CD4-positive, alpha-beta T cell treated with Interleukin-15 for 1 hour (primary cell): ENCODE measurements at places on chromosomes 1 and 21.

DNA sequence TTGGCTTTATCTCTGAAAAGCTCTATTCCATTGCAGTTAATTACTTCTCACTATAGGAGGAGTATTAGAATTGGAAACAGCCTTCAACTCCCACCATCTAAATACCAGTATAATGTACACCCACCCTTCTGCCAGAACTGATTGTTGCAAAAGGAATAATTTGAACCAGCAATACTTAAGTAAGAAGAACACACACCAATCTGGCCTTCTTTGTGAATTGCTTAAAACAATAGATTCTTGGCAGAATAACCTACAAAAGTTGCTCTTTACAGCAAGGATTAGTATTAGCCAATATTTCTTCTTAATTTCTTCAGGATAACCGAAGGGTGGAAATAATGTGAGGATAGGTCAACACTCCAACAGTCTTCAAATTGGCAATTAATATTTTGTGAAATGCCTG lies 54.9 kb upstream of the ADAMTS5 start:
- DNase-seq, result no peak

GRCh38 chr1:162168261-162168660 lies 98.8 kb downstream of the NOS1AP start:
- no peak for DNase-seq

DNA sequence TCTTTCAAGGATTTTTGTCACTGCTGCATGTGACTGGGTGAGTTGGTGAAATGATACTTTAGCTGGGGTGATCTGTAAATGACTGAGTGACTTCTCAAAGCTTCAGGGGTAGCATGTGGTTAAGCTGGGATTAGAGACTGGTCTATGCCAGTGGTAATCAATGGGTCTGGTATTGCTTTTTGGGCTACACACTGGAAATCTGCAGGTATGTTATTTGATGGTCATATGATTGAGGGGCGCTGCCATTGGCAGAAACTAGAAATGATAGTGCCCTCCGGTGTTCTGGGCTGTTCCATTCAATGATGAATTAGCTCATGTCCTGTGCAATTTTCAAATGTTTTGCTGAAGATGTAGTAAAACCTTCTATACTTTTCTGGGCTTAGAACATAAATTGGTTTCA lies 39.7 kb upstream of the DNAJC6 start:
- DNase-seq, result no peak

- no peak for DNase-seq
Observed at GRCh38 chr1:89760496-89760895, 60.3 kb upstream of the LRRC8D start.

DNA sequence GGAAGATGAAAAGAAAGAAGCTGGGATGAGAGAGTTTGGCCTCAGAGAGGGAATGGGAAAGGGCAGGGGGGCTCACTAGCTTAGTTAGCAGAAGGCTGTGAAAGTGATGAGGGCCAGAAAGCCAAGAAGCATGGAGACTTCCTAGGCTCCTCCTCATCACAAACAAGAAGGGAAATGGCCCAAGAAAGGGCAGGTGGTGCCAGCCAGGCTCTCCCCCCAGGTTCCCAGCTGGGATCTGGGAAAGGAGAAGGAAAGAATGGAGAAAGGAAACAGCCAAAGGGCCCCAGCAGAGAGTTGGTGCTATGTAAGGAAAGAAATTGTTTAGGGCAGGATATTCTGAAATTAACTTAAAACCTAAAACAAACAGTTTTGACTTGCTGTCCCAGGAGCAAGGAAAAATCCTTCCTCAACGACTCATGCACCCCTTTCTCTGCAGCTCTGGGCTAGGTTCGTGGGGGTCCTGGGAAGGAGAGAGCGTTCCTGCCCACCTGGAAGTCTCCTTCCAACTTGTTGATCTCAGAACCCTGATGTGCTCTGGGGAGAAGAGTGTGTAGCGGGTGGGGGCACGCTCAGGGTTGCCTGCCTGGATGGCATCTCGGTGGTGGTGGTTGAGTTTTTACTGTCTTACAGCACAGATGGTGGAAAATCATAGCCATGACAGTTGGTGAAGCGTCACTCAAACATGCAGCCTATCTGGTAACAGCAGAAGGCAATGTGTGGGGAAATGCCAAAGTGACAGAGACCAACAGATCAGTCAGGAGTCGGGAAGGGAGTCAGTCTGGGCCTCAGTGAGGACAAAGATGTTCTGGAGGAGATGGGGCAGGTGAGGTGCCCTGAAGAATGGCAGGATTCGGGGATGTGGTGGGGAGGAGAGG lies 147.3 kb downstream of the CLIC6 start:
- DNase-seq, result no peak

GRCh38 chr1:238350471-238350870 lies 459.7 kb upstream of the ZP4 start:
- no peak for DNase-seq

DNA sequence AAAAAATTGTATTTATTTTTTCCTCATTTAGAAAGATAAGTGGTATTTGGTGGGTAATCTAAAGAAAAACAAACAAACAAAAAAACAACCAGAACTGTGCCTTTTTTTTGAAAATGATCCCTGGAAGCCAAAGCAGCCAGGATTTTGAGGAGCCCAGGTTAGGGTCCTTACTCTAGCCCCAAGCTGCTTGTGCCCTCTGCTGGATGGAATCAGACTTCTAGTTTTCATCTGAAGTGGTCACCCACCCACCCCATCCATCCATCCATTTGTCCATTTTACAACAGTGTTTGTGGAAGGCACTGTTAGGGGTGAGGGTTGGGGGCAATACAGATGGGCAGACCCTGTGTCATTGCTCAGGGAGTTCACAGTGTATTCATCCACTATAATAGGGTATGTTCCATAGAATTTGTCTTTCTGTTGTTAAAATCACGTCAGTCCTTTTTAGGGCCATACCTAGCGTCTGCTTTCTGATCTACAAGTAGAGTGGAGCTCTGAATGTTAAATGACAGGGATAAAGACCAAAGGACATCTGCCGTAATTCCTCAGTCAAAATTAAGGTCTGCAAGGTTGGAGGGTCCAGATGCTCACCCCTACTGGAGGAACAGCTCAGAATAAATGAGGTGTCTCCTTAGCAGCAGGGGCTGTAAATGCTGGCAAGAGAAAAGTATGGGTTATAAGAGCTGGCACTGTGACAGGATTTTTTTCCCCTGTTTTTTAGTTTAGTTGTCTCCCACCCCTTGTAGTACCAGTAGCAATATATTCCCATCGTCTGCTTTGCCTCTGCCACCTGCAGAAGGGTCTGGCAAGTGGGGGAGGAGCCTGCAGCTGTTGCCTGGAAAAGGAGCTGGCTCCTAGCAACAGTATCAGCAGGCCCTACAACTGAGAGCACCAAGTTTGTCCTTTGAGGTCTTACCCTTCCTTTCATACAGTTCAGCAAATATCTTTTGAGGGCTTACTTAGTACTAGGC lies 3.2 kb downstream of the LRRC42 start:
- DNase-seq, result no peak
